Thoracic aorta (tissue), 2 donors: ENCODE measurements at places on chromosomes 16 and 17.

- DNase-seq, result no peak
These were observed at the start of gene ITGA2B for GRCh38 chr17:44389281-44389680. Gene ITGA2B, minus strand, starts transcription at chr17:44389649. Its CDS starts 176 bp downstream, at chr17:44389473.

DNA sequence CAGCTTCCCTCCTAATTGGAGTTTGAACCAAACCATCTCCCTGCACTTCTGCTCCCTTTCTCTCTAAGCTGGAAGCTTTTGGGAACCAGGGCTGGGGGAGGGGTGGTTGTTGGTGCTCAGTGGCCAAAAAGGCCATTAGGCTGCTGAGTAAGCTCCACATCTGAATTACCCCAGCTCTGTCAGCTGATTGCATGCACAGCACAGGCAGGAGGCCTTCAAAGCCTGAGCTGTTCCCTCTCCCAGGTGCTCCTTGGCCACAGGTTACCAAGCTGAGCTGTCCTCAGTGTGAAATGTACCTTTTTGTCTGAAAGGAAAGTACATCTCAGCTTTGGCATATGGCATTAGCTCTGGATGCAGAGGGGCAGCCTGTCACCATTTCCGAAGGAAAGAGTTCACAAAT lies 6.2 kb upstream of the TBKBP1 start:
- no peak for DNase-seq

GRCh38 chr16:12067714-12068401 lies 91.3 kb downstream of the SNX29 start:
- no peak for DNase-seq

DNA sequence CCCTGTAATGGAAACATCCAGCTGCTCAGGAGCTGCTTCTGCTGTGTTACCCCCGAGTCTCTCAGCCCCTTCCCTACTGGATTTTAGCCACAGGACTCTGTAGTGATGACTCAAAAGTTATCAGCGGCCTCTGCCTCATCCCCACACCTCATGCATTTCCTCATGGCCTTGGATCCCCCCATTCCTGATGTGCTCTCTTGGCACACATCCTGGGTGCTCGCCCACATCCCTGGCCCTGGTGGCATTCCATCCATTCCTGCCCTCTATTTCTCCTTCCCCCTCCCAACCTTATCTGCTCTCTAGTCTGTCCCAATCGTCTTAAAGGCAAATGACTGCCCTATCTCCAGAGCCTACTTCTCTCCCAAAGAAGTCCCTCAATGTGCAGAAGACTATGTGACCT lies 24.6 kb downstream of the MARF1 start:
- no peak for DNase-seq

DNA sequence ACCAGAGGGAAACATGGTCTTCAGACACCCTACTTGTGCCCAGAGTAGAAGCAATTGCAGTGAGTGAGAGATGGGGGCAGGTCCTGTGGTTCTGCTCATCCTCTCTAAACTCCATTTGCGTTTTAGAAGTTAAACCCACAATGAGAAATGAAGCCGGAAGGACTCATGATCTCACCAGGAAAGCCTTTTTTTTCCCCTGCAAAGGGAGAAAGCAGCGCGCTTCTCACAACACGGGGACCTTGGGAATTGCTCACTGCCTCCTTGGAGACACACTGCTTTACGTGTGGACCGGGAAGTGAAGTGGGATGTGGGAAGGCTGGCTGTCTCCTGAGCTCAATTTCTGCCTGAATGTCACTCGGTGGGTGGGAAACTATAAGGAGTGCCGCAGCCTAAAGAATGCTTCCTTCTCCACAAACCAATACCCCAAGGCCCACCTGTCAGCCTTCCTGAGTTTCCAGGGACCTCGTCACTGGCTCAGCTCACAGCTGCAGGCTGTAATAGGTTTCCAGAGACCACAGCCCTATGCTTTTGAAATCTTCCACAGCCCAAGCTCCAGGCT lies 365.4 kb downstream of the XYLT1 start:
- no peak for DNase-seq

GRCh38 chr17:41301916-41302901 lies at the start of gene KRTAP29-1:
Gene KRTAP29-1, minus strand, starts transcription at chr17:41302851. Its CDS starts 0 bp downstream, at chr17:41302851.
- no peak for DNase-seq
